ENCODE measurements at places on chromosomes 1 and 21. TPM values are rescaled to one million over a fixed set of nuclear protein-coding genes. Genes with fewer than 3 reads are reported as not detected.

Gene OR2T6
- total RNA-seq, result not detected

Gene H3-3A
- total RNA-seq, result 319 TPM

Gene HAO2
- total RNA-seq, result not detected

Gene AMPD1
- total RNA-seq, result 40.7 TPM

Gene TTC3
- total RNA-seq, result 262 TPM

Gene IVL
- not detected for total RNA-seq

Gene CFAP107
- under 0.01 TPM for total RNA-seq

Gene AQP10
- total RNA-seq, result not detected

Gene AVPR1B
- 0.52 TPM for total RNA-seq

Gene STUM
- total RNA-seq, result 2.6 TPM

Gene SYPL2
- total RNA-seq, result 38.6 TPM

Gene CFHR5
- total RNA-seq, result not detected

Gene SLFNL1
- total RNA-seq, result 0.52 TPM

Gene CFAP141
- total RNA-seq, result not detected

Gene SLAMF6
- total RNA-seq, result 0.52 TPM

Gene LCE3D
- not detected for total RNA-seq

Gene TNNI3K
- total RNA-seq, result 2.1 TPM

Gene PPM1J
- total RNA-seq, result 1.0 TPM

Gene SPRR2F
- not detected for total RNA-seq

Gene SUSD4
- total RNA-seq, result 4.7 TPM

Gene THAP3
- total RNA-seq, result 25.6 TPM

Gene PTPN14
- 19.8 TPM for total RNA-seq

Gene CHD1L
- total RNA-seq, result 23.5 TPM

Gene EBNA1BP2
- 19.3 TPM for total RNA-seq

Gene CLDN19
- 1.6 TPM for total RNA-seq

Gene C2CD2
- 7.3 TPM for total RNA-seq

Gene OLIG2
- total RNA-seq, result not detected

Gene QSOX1
- 4.2 TPM for total RNA-seq

Gene CITED4
- 1.6 TPM for total RNA-seq

Gene TRAF3IP3
- 1.0 TPM for total RNA-seq

Gene FAAH
- total RNA-seq, result 13.6 TPM

Gene DENND1B
- total RNA-seq, result 13.0 TPM

Gene TMEM240
- 2.1 TPM for total RNA-seq

Gene LPGAT1
- 21.4 TPM for total RNA-seq

Gene GNG4
- 1.0 TPM for total RNA-seq

Gene SH2D2A
- total RNA-seq, result not detected

Gene OR10Z1
- not detected for total RNA-seq

Gene TCHHL1
- not detected for total RNA-seq

Gene SRM
- 8.4 TPM for total RNA-seq

Gene BRDT
- not detected for total RNA-seq

Gene HCN3
- 1.0 TPM for total RNA-seq

Gene SCAF4
- total RNA-seq, result 8.4 TPM

Gene NEK2
- total RNA-seq, result 3.1 TPM

Gene CD1E
- total RNA-seq, result 0.52 TPM

Gene INSRR
- total RNA-seq, result 0.52 TPM

Gene DLGAP3
- total RNA-seq, result not detected

Gene NUCKS1
- total RNA-seq, result 152 TPM

Gene GNAT2
- total RNA-seq, result not detected

Gene ALX3
- total RNA-seq, result not detected

Gene C1orf94
- total RNA-seq, result not detected

All from skeletal muscle tissue (tissue), 5 donors.